Activated CD4-positive, alpha-beta T cell treated with anti-CD3 and anti-CD28 coated beads, Interleukin-2, amount 50 U/mL, for 48 hours (primary cell): ENCODE measurements at places on chromosomes 12 and 14.

GRCh38 chr12:12550277-12550676 is 12.4 kb downstream of the DUSP16 start:
- DNase-seq: no peak

DNA sequence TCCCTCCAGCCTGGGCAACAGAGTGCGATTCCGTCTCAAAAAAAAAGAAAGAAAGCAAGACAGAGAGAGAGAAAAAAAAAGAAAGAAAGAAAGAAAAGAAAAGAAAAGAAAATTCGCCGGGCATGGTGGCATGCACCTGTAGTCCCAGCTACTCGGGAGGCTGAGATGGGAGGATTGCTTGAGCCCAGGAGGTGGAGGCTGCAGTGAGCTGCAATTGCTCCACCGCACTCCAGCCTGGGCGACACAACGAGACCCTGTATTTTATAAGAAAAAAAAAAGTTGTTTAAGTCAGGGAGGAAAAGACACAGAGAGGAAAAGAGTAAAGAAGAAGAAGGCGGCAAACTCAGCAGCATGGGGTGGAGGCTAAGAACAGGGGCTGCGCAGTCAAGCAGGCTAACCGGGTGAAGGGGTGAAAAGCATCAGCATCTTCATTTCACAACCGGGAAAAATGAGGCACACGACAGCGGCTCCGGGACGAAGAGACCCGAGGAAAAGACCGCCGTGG is 557 bp upstream of the FICD start:
- DNase-seq: no peak

DNA sequence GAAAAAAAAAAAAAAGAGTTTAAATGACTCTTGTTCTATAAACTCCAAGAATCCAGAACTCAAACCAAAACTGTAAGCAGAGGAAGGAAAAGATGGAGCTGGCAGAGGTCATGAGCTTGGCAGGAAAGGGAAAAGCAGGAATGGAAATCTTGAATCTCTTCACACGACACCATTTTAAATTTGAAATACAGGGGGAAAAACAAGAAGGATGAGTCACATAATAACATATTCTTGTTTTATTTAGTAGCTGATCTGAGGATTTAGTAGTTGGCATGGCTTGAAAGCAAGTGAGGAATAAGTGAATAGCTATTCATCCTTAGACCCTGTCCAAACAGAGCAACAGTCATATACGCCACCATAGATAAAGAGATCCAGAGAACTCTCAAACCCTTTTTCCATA is 35.0 kb downstream of the EPS8 start:
- DNase-seq: no peak

- DNase-seq: no peak
Observed at GRCh38 chr12:113075137-113075683, 18.7 kb downstream of the DTX1 start.

- no peak for DNase-seq
Observed at GRCh38 chr12:43095669-43096280, 456.2 kb downstream of the ADAMTS20 start.

DNA sequence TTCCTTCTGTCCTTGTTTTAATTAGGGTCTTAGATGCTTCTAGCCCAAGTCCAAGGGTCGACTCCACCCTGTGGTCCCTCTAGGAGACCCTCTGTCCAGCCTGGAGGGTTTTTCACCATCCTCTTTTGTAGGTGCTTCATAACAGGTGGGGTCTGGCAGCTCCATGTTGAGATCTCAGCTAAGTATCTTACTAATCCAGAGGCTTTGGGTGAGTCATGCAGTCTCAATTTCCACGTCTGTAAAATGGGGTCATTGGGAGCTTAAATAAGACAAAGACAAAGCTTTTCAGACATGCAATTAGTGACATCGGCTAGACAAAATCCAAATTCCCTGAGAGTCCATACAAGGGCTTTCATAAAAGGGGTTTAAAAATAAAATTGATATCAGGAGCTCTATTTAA is 3.2 kb downstream of the HSPB8 start:
- DNase-seq: no peak

GRCh38 chr12:124688356-124688992 is 121.1 kb upstream of the NCOR2 start:
- no peak for DNase-seq

DNA sequence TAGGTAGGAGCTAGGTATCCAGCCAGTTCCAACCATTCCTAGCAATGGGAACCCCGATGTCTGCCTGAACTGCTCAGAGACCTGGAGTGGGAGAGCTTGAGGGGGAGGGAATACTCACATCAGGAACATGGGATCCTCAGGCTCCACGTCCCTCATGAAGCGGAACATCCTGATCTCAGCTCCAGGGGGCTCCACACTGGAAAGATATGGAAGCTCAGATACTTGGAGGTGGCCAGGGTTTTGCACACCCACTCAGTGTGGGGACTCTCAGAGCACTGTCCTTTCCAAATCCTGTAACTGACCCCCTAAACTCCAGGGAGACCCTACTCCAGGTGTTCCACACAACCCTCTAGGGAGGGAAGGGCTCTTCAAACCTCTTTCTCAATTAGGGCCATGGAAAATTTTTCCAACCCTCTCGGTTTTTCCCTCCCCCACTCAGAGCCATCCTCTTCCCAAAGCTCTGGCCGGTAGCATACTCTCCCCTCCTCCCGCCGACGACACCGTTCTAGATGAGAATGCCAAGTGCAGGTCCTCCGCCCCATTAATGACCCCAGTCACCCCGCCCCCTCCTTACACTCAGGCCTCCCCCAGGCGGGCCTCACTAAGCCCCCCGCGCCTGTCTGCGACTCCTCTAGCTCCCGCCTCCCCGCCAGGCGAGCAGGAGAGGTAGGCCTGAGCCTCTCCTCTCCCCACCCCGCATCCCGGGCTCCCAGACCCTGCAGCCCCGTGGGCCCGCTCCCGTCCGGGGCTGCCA is 597 bp downstream of the MLF2 start:
- peak; percentile 40 for DNase-seq

DNA sequence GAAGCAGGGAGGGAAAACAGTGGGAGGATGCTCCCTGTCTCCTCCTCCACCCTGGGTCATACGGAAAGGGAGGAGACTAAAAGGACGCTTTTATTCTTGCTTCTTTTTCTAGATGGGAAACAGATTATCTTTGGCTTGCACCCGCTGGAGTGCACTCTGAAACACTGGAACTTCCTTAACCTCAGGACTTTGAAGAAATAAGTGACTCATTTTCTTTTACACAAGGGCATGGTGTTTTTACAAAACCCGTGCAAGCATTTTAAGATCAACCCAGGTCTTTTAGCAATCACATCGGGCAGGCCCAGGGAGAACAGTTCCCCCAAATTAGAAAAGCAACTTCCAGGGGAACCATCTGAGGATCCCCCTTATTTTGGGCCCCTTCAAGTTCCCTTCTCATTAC is 80.9 kb upstream of the TSPAN11 start:
- DNase-seq: no peak

DNA sequence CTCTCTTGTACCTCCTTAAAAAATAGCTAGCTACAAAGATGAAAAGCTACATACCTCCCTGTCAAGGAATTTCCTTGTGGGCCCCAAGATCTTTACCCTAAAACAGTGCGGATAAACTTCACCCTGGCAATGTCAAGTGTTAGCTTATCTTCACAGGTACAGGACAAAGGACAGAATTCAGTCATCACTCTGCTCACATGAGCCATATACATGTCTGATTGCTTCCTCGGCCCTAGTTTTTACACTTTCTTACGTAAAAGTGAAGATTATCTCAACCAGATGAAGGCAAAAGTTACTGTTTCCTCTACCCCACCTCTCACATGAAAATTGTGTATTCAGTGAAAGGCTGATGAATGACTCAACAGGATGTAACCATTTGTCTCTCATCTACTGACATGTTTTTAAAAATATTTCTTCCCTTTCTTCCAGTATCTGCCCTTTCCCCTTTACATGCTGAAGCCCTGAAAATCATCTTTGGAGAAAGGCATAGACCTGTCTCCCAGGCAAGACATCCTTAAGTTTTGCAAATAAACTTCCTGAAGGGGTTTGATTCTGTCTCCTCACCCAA is 890.1 kb downstream of the GALC start:
- no peak for DNase-seq

DNA sequence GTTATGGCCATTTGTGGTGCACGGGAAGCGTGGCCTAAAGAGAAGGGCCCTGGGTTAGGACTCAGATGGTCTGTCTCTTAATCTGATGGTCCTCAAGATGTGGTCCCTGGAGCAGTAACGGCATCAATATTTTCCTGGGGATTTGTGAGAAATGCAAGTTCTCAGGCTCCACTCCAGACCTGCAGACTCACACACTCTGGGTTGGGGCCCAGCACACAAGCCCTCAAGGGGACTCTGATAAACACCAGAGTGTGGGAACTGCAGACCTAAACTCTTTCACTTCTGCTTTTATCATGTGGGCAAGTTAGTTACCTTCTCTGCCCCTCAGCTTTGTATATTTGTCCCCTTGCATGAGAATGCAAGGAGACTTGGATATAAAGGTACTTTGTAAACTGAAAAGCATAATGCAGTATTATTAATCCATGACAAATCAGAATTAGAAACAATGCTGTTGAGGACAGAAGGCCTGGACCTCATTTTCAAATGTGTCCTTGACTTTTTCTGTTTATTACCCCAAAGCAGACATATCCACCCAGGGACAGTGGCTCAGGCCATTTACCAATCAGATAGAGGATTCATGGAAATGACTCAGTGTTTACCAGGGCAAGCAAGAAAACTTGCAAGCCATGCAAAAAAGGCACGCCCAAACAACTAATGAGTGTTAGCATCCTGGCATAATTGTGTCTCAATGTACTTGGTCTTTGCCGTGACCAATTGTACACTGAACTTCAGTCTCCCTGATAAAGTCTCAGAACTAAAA is 157.0 kb downstream of the ASCL1 start:
- DNase-seq: no peak

- DNase-seq: no peak
Observed at GRCh38 chr14:96027431-96028355, 11.5 kb upstream of the C14orf132 start.

DNA sequence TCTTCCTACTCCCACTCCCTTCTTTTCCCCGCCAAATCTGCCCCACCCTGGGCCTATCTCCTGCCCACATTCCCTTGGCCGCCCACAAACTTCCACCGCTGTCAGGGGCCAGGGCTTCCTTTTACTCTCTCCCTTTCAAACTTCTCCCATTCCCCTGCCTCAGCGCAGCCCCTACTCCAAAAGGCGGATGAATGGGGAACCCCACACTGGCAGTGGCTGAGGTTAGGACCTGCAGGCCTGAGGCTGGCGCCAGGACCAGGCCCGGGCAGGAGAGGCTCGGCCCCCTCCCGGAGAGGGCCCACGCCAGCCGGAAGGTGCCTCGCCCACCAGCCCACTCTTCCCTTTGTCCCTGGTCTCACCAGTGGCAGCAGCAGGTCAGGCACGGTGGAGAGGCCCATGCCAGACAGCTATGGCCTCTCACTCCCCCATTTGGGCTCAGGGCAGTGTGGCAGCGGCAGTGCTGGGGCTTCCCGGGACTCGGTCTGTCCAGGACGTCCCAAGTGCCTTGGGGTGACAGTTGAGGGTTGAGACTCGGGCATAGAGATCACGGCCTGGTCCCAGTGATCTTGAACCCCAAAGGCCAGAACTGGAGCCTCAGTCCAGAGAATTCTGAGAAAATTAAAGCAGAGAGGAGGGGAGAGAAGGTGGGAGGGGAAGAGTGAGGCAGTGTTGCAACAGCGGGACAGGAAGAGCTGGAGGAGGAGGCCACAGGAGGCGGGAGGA is at the start of gene TNFRSF1A:
Gene TNFRSF1A, minus strand, starts transcription at position 660 of the 723 bp plus-strand sequence. Its CDS starts 262 bp downstream, at position 398.
- DNase-seq: peak; percentile 64

DNA sequence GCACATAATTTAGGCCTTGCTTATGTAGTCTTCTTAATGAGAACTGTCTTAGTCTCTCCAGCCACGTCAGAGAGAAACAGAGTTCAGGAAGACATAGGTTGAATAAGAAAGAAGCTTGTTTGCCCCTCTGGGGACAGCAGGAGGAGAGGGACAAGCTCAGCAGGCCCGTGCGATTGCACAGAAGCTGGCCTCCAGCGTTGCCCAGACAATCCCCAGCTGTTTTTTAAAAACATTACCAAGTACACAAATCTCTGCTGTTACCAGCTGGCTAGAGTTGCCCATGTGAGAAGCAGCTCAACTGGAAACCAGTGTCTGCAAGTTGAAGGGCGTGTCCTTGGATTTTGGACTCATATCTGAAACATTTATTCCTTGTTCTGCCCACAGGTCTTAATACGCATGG is 232.6 kb downstream of the EFCAB11 start:
- DNase-seq: no peak

DNA sequence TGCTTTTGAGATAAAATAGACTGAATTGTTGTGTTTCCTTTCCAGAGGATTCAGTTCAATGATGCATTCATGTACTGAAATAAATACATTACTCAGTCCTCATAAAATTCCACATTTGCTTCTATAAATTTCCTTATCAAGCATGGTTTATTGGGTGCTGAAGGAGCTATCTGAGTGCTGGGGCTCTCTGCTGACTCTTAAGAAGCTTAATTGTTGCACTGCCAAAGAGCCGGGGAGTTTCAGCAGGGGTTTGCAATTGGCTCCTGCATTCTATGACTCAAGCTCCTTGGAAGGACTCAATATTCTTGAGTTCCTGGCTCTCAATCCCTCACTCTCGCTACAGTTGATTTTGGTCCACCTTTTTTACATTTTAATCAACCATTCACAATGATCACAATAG is 69.8 kb upstream of the PYGL start:
- no peak for DNase-seq

DNA sequence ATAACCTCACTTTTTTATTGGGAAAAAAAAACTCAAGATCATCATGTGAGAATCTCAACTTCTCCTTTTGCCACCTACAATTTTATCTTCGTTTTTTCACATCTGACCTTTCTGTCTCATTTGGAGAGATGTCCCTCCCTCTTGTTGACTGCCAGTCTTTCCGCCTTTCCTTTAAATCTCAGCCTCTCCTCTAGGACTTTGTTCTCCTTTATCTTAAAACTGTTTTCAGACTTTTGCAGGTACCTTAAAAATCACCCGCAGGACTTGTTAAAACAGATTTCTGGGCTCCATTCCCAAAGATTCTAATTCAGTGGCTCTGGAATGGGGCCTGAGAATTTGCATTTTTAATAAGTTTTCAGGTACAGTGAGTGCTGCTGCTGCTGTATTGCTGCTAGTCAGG is 223.2 kb downstream of the NTF3 start:
- no peak for DNase-seq

- peak; percentile 62 for DNase-seq
Observed at GRCh38 chr14:92897922-92898565, 24.9 kb upstream of the CHGA start.

- no peak for DNase-seq
Observed at GRCh38 chr12:33488036-33488435, 48.4 kb upstream of the SYT10 start.

DNA sequence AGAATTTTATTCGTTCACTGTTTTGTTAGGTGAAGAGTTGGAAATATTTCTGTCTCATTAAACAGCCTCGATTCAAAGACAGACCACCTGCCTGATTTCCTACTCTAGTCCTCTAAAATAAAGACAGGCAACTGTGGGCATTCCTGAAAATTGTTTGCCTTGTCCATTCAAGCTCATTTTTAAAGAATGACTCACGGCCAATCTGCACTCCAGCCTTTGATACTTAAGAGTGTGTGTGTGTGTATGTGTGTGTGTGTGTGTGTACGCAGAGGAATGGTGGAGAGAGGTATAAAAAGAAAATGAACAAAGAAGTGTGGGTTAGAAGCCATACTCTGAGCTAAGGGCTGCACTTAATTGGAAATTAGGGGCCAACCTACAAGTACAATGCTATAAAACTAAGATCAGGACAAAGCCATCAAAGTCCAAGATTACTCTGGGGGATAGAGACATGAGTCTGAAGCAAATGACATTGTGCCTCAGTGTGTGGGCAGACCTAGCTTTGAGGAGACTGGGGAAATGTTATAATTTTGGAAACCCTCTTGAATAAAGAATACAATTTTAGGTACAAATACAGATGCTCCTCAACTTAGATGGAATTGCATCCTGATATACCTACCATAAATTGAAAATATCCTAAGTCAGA is 45.6 kb upstream of the SOCS2 start:
- no peak for DNase-seq

GRCh38 chr14:53032161-53032803 is 81.4 kb upstream of the FERMT2 start:
- DNase-seq: no peak
